ENCODE measurements at places on chromosomes 13 and 19.

DNA sequence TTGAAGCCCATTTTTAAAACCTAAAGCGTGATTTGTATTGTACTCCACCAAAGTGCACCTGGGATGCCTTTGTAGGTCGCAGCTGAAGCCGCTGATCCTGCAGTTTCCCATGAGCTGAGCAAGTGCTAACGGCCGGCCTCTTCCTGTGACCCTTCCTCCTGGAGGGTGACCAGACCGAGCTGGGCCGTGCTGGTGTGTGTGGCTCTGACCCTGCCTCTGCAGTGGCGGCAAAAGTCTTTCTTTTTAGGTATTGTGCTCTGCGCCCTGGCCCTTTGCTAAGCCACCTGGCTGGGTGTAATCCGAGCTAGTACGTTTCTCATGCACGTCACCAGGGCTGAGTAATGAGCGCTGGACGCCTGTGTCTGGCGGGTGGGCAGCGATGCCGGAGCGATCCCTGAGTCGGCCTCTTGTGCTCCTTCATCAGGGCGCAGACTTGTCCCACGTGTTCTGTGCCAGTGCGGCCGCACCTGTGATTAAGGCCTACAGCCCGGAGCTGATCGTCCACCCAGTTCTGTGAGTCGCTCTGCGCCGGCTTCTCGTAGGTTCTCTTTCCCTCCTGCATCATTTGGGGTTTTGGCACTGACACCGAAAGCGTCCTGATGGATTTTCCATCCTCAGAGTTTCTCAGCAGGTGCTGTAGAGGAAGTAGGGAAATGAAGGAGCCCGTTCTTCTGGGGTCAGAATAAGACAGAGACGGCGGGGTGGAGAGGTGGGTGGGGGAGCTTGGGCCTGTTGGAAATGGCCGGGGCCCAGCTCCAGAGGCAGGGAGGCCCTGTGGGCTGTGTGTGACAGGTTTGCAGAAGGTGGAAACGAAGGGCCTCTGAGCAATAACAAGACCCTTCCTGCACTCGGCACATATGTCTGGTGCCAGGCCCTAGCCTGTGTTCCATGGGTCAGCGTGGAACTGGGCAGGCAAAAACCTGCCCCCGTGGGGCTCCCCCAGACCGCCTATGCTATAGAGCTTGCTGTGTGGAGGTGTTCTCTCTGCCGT lies 9.7 kb downstream of the NAXD start:
- DNase-seq = no peak

DNA sequence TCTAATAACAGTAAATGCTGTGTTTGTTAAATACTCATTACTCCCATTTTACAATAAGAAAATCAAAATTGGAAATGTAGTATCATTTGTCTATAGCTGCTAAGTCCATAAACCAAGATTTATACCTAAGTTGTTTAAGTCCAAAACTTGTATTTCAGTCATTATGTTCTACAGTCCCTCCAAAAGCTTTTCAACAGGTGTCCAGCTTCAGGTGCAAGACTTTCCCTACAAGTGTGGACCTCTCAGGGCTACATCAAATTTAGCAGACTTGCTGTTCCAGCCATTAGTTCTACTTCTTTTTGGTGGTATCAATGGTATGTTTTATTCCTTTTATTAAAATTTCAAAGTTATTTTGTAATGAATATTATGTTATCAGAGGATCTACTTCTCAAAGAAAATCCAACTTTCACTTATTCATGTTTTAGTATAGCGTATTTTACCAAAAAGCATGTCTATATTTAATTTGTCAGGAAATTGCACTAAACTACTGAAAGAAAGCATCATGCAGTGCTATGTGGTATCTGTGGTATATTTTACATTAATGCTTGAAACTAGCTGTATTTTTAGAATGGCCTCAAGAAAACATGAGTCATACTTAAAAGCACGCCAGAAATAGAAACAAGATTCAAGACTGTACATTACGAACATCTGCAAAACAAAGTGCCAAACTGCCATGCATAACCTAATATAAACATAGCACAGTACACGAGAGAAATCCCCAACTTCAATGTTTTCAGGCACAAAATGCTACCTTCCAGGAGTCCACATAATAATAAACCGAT lies 44.5 kb downstream of the VWA8 start:
- DNase-seq = no peak

DNA sequence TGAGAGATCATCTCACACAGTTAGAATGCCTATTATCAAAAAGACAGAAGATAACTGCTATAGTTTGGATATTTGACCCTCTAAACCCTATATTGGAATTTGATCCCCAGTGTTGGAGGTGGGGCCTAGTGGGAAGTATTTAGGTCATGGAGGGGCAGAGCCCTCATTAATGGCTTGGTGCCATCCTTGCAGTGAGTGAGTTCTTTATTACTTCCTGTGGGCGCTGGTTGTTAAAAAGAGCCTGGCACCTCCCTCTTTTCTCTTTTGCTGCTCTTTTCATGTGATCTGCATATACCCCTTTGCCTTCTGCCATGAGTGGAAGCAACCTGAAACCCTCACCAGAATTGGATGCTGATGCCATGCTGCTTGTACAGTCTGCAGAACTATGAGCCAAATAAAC lies 66.8 kb downstream of the TDRD3 start:
- no peak for DNase-seq

- no peak for DNase-seq
Measured at GRCh38 chr19:3687774-3688706, 12.2 kb downstream of the PIP5K1C start.

DNA sequence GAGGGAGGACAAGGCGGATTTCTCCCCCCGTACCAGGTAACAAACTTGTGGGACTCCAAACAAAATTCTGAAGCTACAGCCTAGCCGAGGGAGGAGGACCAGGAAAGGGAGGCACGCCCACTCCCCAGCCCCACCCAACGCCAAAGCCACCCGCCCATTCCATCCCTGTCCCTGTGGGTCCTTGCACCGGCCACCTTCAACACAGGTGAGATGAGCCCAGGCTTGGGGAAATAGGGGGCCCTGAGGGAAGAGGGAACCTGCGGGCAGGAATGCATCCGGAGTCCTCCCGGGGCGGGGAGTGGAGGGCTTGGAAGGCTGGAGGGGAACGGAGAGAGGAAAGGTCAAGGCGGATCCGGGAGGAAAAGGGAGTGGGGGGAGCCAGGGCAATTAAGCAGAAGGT lies at the start of gene BEST2:
Gene BEST2, plus strand, starts transcription at position 157 of the 400 bp plus-strand sequence. CDS start 802 bp downstream, outside the sequence.
- no peak for DNase-seq

DNA sequence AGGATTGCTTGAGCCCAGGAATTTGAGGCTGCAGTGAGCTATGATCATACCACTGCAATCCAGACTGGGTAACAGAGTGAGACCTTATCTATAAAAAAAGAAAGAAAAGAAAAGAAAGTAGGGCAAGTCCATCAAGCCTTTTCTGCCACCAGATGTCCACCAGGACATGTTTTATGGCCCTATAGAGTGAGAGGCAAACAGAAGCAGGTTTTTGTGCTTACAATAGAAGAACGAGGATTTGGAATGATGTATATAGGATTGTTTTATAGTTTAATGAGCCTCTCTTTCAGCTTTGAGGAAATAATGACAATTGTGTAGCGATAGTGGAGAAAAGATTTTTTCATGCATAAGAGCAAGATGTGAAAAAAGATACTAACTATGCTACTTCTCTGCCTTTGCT lies 480.5 kb downstream of the KLF12 start:
- DNase-seq = no peak

DNA sequence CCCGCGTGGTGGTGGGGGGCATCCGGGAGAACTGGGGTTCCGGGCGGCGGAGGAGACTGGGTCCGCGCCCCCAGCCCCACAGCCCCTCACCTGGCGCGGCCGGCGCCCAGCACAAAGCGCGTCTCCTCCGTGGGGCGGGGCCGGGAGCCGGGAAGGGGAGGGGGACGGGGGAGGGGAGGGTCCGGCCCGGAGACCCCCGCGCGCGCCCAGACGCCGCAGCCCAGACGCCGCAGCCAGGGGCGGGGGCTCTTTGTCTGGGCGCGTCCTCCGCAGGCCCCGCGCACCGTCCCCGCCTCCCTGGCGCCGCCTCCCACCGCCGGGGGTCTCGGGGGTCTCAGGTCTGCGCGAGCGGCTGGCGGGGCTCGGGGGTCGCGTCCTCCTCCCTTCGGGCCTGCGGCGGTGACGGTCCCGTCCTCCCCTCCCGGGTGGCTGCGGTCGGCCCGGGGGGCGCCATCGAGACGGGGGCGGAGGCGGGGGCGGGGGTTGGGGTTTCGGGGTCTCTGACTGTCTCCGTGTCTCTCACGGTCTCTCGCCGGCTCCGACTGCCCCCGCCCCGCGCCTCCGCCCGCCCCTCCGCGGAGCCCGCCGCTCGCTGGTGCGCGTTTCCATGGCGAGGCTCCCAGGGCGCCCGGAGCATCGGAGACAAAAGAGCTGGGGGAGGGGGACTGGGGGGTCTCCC lies at the start of gene PLPPR3:
Gene PLPPR3, minus strand, starts transcription at position 131 of the 679 bp plus-strand sequence. CDS start 396 bp downstream, outside the sequence.
- DNase-seq = no peak

- DNase-seq = no peak
Measured at GRCh38 chr13:103883164-103883563, 816.9 kb upstream of the SLC10A2 start.

- DNase-seq = no peak
Measured at GRCh38 chr19:7505682-7506384, 10.1 kb upstream of the ZNF358 start.

GRCh38 chr19:23366437-23366836 lies 28.8 kb downstream of the ZNF91 start:
- no peak for DNase-seq

GRCh38 chr13:26759249-26759906 lies 1.2 kb downstream of the GPR12 start:
- DNase-seq = no peak

DNA sequence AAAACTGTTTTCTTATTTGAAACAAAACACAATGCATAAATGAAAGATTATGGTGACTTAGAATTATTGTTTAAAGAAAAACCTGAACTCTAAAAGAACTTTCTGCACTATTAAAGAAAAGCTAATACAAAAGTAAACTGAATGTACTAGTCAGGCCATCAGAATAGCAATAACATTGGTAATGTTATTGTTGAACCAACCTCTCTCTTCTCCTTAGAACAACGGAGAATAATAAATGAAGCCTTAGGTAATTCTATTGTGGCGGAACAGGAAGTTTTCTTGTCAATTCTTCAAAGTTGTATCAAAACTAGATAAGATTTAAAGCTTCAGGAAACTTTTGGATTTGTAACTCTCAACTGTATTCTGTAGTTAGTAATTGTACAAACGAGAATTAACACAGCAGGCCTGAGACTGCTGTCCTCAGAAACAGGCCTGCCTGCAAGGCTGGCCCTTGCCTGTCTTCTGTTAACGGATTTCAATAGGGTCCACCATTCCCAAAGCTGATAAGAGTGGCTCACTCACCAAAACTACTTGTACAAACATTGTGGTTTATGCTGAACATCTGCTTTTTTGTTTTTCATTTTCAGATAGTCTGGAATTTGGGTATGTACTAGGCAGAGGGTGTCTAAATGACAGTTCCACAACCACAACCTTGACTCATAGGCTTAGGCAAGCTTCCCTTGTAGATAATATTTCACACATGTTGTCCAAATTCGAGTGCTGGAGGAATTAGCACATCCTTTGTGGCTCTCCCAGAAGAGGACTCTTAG lies 825.8 kb downstream of the GPC5 start:
- DNase-seq = no peak
